Astrocyte (in vitro differentiated cells and primary cell): ENCODE measurements at places on chromosomes 5 and 9.

DNA sequence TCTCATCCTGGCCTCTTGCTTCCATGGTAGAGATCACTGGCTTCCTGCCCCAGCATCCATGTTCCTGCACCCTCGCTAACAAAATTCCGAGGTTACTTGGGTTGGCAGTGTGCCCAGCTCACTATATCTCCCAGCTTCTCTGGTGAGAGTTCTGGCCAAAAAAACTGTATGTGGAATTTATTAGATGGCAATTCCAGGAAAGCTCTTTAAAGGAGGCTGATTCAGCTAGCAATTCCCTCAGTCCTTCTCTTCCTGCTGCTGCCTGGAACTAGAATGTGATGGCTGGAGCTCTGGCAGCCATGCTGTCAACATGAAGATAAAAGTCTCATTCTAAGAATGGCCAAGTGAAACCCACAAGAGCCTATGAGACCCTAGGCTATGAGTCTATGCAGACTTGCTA, 88.8 kb downstream of the SECISBP2 start:
- DNase-seq, result no peak
- no peak overlapping the region for H3K27ac ChIP-seq
- no peaks in the 10 kb centered on the region for H3K36me3 ChIP-seq

DNA sequence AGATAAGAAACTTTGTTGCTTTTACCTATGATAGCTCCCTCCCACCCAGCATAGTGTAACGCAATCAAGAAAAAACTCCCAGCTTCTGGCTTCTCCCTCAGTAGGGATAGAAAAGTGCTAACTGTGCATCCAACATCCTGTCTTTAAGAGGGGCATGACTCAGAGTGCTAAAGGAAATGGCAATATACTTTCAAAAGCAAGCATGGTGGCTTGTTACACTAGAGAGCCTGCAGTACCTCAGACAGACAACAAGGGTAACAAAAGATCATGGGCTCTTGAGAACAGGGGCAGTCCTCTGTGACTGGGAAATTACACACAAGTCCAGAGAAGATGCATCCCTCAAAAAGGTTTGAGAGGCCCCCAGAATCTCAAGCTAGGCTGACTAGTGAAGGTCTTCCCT, 37.8 kb downstream of the PRELID2 start:
- H3K27me3 ChIP-seq, result no peaks in the 10 kb centered on the region
- no peak overlapping the region for H3K27ac ChIP-seq
- peak; percentile 22 for DNase-seq
- no peaks in the 10 kb centered on the region for H3K4me1 ChIP-seq
- H3K4me3 ChIP-seq, result no peak overlapping the region

GRCh38 chr9:92942688-92943616, 4.4 kb upstream of the FGD3 start:
- no peak overlapping the region for H3K4me3 ChIP-seq
- H3K27ac ChIP-seq, result no peak overlapping the region
- peaks cover 8% of the 10 kb centered on the region for H3K27me3 ChIP-seq
- no peaks in the 10 kb centered on the region for H3K4me1 ChIP-seq
- H3K36me3 ChIP-seq, result no peaks in the 10 kb centered on the region

DNA sequence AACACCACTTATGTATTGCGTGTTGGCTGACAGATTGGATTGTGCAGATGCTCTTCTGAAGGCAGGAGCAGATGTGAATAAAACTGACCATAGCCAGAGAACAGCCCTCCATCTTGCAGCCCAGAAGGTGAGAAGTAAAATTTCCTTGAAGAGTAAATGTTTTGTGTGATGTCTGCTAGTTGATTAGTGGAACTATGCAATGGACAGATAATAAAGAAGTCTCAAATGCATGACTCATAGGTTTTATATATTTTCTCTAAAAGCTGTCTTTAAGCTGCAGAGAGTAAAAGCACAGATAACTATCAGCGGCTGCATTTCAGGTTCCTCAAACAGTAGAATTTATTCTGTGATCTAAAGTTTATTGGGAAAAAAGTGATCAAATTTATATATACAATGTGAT, 27.4 kb downstream of the INVS start:
- peaks cover 2% of the 10 kb centered on the region for H3K36me3 ChIP-seq
- no peak for DNase-seq
- H3K27ac ChIP-seq, result no peak overlapping the region
- no peak overlapping the region for H3K4me3 ChIP-seq
- H3K27me3 ChIP-seq, result no peaks in the 10 kb centered on the region

DNA sequence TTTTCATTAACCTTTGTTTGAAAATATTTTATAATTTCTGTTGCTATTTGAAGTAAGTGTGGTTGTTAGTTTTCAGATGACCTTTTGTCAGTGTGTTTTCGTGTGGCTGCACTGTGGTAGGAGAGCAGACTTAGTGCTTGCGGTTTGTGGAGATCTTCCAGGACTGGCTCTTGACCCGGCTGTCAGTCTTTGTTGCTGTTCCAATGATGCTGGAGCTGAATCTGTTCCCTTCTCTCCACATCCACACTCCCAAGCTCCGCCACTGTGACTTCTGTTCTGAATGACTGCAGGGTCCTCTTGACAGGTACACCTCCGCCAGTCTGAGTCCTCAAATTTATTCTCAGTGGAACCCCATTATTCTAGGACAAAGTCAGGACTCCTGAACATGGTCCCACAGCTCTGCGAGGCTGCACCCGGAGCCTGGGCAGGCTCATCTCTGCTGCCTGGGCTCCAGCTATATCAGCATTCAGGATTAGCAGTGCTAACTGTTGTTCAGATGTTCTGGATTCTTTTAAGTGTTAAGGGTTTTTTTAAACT, 126.0 kb downstream of the WNK2 start:
- no peaks in the 10 kb centered on the region for H3K4me1 ChIP-seq
- no peaks in the 10 kb centered on the region for H3K36me3 ChIP-seq
- DNase-seq, result no peak
- H3K27me3 ChIP-seq, result peaks cover 9% of the 10 kb centered on the region
- no peak overlapping the region for H3K27ac ChIP-seq

- no peaks in the 10 kb centered on the region for H3K36me3 ChIP-seq
- no peaks in the 10 kb centered on the region for H3K27me3 ChIP-seq
Measured at GRCh38 chr5:140222416-140222815, 47.4 kb downstream of the CYSTM1 start.

- H3K4me3 ChIP-seq, result no peak overlapping the region
- H3K27ac ChIP-seq, result no peak overlapping the region
- H3K4me1 ChIP-seq, result peaks cover 4% of the 10 kb centered on the region
- peak; percentile 89 for DNase-seq
- no peaks in the 10 kb centered on the region for H3K36me3 ChIP-seq
Measured at GRCh38 chr5:168976311-168976970, 324.5 kb downstream of the SLIT3 start.

DNA sequence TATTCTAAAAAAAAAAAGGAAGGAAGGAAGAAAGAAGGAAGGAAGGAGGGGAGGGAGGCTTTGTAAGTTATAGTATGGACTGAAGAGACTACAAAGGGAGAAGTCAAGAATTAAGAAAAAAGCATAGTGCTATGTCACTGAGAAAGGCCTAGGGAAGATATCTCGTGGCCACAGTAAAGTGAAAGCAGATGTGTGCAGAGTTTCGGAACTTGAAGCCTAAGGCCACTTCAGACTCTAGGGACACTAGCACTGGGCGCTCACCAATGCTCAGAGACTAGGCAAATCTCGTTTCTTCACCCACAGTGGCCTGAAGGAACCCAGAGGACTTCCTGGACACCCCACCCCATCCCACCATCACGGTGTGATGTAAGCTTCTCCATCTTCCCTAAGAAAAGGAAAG, 181.4 kb upstream of the TRPM3 start:
- no peaks in the 10 kb centered on the region for H3K27me3 ChIP-seq
- DNase-seq, result no peak
- H3K27ac ChIP-seq, result no peak overlapping the region
- no peaks in the 10 kb centered on the region for H3K36me3 ChIP-seq
- no peaks in the 10 kb centered on the region for H3K4me1 ChIP-seq
